Natural killer cell treated with Interleukin-12 subunit alpha and Interleukin-12 subunit beta and Interleukin-15 and Interleukin-18, amount 100 ng/mL, for 72 hours (primary cell): ENCODE measurements at places on chromosomes 12 and 14. TPM values are rescaled to one million over a fixed set of nuclear protein-coding genes. Genes with fewer than 3 reads are reported as not detected.

Gene CLEC1B
- not detected for total RNA-seq

Gene DPF3
- total RNA-seq, result 11.8 TPM

Gene PMEL
- 0.40 TPM for total RNA-seq

Gene C12orf50
- not detected for total RNA-seq

Gene FERMT2
- 0.62 TPM for total RNA-seq

Gene SDS
- total RNA-seq, result not detected
